ENCODE measurements at places on chromosomes 16 and 17.

DNA sequence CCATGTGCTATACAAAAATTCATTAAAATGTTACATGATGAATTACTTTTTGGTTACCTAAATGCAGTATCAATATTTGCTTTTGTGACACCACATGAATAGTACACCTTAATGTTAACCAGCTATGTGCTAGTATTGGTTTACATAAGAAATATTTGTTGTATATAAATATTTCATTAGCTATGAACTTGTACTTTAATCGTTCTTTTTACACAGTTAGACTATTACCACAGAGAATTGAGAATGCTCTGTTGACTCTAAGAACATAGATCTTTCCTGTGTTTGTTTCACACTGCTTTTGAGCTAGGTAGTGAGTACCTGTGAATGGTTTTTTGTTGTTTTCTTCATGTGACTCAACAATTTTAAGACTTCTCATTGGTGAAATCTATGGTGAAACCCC, 93.4 kb downstream of the KANSL1 start:
- DNase-seq: no peak

DNA sequence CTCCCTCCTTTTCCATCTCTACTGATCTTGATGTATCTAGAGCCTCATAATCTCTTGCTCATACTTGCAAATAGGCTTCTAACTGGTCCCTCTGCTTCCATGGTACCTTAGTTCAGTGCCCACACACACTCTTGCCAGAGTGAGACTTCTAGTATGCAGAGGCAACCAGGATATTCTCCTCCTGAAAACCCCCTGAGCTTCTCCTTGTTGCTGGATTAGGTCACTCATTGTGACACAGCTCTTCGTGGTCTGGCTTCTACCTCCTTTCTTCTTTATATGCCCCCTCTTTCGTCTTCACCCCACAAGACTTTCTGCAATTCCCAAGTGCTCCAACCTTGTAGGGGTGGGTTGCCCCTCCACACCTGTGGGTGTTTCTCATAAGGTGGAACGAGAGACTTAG, 2.5 kb upstream of the FAM20A start:
- DNase-seq: no peak

DNA sequence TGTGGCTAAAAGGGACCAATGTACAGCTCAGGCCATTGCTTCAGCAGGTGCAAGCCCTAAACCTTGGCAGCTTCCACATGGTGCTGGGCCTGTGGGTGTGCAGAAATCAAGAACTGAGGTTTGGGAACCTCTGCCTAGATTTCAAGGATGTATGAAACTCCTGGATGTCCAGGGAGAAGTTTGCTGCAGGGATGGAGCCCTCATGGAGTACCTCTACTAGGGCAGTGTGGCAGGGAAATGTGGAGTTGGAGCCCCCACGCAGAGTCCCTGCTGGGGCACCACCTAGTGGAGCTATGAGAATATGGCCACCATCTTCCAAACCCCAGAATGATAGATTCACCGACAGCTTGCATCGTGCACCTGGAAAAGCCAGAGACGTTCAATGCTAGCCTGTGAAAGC, 13.0 kb downstream of the EFCAB5 start:
- no peak for DNase-seq

GRCh38 chr17:8826808-8827435, 27.8 kb upstream of the MFSD6L start:
- no peak for DNase-seq

- DNase-seq: peak; percentile 64
Measured at GRCh38 chr17:44899074-44899782, at the start of gene EFTUD2. EFTUD2 (minus strand) TSS chr17:44899445; CDS start chr17:44894521, 4,924 bp downstream.

DNA sequence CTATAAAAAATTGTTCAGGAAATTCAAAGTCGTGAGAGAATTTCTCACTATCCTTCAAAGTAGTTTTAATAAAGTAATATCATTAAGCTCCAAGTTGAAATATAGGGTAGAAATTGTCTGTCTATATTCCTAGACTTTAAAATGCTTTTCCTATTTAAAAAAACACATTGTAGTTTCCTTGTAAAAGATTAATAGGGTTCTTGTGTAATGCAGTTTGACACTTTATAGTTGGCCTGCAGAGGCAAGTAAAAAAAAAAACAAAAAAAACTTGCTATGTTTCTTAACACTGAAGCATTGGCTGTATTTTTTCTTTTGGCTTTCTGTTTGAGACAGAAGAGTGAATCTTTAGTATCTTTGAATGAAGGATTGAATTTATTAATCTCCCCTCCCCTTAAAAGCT, 17.4 kb downstream of the CPD start:
- no peak for DNase-seq

DNA sequence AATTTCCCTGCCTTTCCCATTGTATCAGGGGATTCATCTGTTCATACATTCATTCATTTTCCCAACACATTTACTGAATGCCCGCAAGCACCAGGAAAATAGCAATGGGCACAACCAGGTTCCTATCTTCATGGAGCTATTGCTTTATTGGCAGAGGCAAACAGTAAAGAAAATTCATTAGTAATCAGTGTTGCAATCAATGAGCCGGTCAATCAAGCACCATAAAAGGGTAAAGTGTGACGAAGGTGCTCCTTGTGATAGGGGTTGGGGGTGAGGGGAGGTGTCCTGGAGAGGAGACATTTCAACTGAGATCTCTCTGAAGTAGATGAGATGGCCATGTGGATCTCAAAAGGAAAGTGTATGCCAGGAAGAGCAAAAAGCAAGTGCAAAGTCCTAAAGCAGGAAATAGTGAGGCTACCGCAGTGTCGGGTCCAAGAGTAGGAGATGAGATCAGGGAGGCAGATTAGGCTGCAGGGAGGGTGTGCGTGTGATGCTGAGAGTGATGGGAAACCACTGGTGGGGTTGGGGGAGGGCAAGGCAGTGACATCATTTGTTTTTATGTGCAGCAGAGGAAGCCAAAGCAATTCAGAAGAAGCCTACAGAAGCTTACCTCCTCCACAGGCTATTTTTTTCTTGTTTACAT, 28.4 kb downstream of the CDH13 start:
- no peak for DNase-seq

GRCh38 chr17:50354776-50355175, 8.8 kb downstream of the XYLT2 start:
- DNase-seq: no peak

GRCh38 chr17:80624864-80625263, 80.2 kb downstream of the RPTOR start:
- DNase-seq: no peak

DNA sequence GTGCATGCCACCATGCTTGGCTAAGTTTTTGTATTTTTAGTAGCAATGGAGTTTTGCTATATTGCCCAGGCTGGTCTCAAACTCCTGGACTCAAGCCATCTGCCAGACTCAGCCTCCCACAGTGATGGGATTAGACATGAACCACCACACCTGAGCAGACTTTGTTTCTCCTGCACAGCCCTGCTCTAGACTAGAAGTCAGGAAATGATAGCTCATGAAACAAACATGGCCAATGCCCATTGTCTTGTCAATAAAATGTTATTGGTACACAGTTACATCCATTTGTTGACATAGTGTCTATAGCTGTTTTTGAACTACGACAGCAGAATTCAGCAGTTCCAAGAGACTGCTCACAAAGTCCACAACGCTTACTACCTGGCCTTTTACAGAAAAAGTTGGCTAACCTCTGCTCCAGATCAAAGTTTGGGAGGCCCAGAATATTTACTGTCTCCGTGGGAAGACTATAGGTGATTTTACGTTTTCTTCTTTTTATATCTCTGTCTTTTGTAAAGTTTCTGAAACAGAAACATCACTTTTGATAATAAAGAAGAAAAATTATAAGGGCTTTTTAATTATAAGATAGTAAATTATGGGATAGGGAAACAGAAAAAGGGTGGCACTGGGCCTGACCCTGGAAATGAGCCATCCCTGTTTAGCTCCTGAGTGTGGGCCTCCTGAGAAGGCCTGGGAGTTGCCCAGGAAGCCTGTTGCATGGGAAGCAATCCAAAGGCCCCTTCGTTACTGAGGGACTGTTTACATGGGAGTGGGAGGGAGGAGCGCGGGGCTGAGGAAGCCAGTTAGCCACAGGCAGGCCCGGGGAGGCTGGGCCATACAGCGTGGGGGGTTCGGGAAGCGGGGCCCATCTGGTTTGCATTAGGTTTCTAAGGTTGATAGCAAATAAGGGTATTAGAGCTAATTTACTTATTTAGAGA, 201.5 kb downstream of the IRF8 start:
- DNase-seq: no peak

DNA sequence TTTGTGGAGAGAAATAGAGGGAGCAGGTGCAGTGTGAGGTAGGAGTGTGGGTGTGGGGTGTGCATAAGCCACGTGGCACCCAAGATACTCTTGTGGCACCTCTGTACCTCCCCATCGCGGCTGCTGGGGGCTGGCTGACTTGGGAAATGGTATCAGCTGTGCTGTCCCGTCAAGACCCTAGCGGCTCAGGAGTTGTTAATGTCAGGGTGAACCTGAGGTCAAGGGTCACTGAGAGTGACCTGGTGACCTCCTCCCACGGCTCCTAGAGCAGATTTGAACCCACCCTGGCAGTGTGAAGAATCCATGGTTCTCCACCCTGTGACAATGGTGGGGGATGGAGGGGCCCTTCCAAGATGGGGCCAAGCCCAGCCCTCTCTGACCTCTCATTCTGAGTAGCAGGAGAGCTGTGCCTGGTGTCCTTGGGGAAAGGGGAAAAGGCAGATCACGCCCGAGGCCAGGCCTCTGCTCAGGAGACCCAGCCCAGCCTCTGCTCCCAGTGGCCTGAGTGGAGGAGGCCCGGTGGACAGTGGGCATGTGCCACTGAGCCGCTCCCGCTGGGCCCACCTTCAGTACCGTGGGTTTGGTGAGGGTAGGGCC, 3.0 kb upstream of the WFIKKN2 start:
- DNase-seq: no peak

GRCh38 chr17:2450016-2450650, 49.3 kb upstream of the MNT start:
- no peak for DNase-seq

- no peak for DNase-seq
Measured at GRCh38 chr17:57672971-57673370, 72.1 kb downstream of the CCDC182 start.

GRCh38 chr16:178668-179015, 1.6 kb upstream of the HBQ1 start:
- DNase-seq: no peak

DNA sequence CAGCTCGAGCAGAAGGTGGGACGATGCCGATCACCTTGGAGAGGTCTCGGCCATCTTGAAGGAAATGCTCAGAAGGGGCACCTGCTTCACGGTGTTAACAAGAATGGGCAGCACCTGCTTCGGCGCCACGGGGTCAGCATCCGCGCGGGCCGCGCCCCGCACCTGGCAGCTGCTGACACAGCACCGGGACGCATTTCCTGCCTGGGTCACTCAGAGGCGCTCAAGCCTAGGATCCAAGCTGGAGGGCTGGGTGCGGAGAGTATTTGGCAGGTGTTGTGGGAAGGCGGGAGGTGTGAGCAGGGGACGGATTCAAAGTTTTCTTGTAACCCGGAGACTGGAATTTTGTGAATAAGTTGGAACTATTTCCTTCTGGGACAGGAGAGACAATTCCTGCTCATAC, 39.3 kb upstream of the AKTIP start:
- no peak for DNase-seq

DNA sequence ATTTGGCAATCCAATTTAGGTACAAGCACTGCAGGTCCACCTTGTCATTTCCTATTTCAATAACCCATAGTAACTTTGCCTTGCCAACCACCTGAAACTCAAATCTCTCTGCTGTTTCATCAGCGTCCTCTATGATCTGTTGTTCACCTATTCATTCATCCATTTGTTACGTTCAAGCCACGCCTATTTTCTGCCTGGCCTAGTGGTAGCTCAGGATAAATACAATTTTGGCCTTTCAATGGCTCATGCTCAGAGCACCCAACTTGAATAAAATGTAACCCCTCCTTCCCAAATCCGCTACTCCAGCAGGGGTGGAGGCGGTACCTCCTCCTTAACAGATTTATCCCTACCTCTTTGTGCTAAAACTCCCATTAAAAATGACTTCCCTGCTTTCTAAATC, 3.6 kb upstream of the FBXO47 start:
- DNase-seq: no peak

DNA sequence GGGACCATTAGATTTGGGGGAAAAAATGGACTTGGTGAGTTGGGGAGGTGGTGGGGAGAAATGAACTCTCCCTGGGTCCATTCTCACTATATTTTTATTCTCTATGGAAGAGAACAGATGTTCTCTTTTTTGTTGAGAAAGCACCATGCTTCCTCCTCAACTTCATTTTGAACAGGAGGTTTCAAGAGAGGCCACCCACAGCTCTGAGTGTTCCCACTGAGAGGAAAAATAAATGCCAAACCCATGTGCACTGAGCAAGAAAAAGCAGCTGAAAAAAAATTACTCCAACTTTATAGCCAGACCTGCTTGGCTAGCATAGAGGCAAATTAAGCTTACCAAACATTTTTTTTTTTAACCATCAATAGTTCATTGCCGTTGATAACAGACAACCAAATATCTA, 883.6 kb downstream of the KCNJ2 start:
- DNase-seq: no peak

DNA sequence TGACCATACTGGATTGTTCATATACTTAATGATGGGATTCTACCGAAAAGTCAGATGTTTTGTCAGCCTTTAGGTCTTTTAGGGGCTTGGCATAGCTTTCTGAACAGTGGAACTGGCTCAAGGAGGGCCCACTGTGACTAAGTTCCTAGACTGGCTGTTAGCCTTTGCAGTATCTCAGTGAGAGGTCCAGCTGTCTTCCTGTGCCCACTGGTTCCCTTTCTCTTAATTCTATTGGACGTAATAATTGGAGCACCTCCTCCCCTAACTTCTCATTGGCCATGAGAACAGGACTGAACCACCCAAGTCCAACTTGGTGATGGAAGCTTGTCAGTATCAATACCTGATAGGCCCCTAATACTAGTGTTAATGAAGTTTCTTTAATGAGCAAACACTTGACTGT, 13.5 kb downstream of the KPNA2 start:
- DNase-seq: no peak

- DNase-seq: no peak
Measured at GRCh38 chr16:86959091-86959651, 358.0 kb downstream of the C16orf95 start.

DNA sequence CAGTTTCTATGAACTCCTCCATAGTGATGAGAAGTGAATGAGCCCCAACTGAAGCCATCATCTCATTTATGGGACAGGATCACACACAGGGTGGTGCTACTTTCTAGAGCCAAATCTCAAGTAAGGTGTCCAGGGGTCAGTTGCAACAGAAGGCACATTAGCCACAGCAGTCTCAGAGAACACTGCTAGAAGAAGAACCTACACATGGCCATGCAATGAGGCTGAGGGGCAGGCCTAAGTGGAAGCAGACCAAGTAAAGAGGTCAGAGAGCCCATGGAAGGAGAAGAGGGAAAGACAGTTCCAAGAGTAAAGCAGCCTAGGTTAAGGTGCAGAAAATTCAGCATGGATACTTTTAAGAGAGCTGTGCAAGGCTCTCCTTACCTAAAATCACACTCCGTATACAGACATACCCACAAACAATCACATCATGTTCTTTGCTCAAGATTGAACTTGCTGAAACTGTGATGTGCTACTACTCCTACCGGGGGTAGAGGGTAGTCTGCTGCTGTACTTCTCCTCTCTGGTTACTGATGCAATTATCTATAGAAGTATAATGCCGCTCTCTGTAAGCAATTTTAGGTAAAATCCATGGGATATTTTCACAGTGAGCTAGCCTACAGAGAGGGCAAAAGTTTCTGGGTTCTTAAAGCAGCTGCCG, 1.7 kb downstream of the ABCA8 start:
- no peak for DNase-seq

GRCh38 chr17:8921147-8921546, 44.4 kb downstream of the PIK3R5 start:
- no peak for DNase-seq

All from thoracic aorta (tissue), 2 donors.